ENCODE measurements at places on chromosomes 6 and 20. TPM values are rescaled to one million over a fixed set of nuclear protein-coding genes. Genes with fewer than 3 reads are reported as not detected.

CCDC170 gene
- total RNA-seq, result 2.0 TPM

PPT2 gene
- total RNA-seq, result 28.3 TPM

SEMG1 gene
- not detected for total RNA-seq

E2F1 gene
- 14.1 TPM for total RNA-seq

AVP gene
- not detected for total RNA-seq

MDC1 gene
- total RNA-seq, result 5.1 TPM

MCHR2 gene
- not detected for total RNA-seq

SNRPB2 gene
- total RNA-seq, result 48.7 TPM

RSPO3 gene
- 0.13 TPM for total RNA-seq

CST3 gene
- total RNA-seq, result 310 TPM

ZSCAN31 gene
- 8.0 TPM for total RNA-seq

CCDC167 gene
- total RNA-seq, result 23.8 TPM

ADGRF4 gene
- under 0.01 TPM for total RNA-seq

AGER gene
- 0.13 TPM for total RNA-seq

TMEM244 gene
- not detected for total RNA-seq

BTBD9 gene
- total RNA-seq, result 12.1 TPM

BANF2 gene
- total RNA-seq, result not detected

Measured in aortic smooth muscle cell (primary cell).